Peyer's patch (tissue), 4 donors: ENCODE measurements at places on chromosomes 2 and 18.

GRCh38 chr2:9675415-9676351, 44.9 kb upstream of the YWHAQ start:
- no peak for DNase-seq

GRCh38 chr18:72316497-72316896, 227.6 kb downstream of the CBLN2 start:
- DNase-seq: no peak

- no peak for DNase-seq
These were observed 81.6 kb downstream of the SH3RF3 start for GRCh38 chr2:109210431-109211200.

DNA sequence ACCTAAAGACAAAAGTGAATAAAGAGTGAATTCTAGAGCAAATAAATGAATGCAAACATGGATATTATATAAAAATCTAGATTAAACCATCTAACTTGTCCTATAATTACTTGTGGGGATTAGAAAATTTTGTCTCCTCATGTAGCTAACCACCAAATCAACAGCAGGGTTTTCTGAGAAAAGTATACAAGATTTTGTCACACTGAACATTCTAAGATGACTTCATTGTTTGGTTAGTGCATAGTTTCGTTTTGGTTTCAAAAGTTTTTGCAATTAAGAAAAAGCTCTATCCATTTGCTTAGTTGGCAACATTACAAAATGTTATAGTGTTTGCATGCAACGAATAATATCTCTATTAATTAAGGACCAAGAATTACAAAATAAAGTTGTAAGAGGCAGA, 125.0 kb downstream of the LRP2 start:
- DNase-seq: no peak

GRCh38 chr18:36539674-36540231, 242.2 kb downstream of the FHOD3 start:
- DNase-seq: no peak

- peak; percentile 54 for DNase-seq
These were observed 96.4 kb downstream of the USP40 start for GRCh38 chr2:233470011-233470687.

DNA sequence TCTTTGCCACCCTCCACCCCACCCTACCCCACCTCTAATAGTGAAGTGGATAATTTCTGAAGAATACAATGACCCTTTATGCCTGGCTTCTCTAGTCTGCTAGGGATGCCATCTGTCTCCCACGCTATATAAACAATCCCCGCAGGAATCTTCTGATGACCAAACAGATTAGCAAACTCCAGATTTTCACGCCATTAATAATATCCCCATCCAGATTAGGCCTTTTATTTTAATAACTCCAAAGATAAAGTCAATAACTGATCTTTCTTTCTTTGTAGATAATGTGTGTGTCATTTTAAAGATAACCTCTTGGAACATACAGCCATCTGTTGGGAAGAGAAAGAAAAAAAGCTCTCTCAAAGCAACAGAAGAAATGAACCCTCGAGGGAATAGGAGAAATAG, 47.9 kb upstream of the CCDC150 start:
- DNase-seq: no peak

- no peak for DNase-seq
These were observed 1.8 kb downstream of the SERPINB13 start for GRCh38 chr18:63588909-63589308.

GRCh38 chr2:54955358-54956110, 94.7 kb downstream of the RTN4 start:
- no peak for DNase-seq

DNA sequence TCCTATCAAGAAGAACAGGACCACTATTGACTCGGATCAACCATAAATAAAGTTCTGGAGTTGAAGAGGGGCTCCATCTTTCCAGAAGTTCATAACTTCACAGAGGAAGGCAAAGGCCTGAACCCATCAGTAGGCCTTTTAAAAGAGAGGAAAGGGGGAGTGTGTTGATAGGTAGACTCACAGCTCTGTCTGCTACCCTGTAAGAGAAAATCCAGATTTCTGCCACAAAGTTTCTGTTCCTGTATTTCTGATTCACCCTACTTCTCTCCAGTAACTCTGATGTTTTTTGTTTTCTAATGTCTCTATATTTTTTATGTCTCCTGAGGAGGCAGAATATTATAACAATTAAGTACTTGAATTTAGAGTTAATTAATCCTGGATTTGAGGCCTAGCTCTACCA, 564.0 kb downstream of the TNS1 start:
- no peak for DNase-seq

GRCh38 chr2:239467956-239468490, 67.2 kb upstream of the HDAC4 start:
- no peak for DNase-seq

DNA sequence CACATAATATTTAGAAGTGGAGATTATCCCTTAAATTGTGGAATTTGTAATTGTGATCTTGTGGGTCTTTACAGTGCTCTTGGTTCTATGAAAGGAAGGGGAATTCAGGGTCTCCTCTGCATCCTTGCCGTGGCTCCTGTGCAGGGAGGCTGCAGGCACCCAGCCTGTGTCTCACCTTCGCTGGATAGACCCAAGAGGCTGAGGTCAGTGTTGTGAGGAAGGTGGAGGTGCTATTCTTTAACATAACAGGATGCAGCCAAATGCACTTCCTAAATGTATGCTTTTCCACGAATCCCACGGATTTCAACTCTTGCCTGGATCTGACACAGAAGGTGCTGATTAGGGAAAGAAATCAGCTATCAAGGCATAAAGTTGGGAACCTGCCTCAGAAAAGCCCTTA, 69.5 kb downstream of the TMEM18 start:
- DNase-seq: no peak
